ENCODE measurements at places on chromosomes 7 and 10. TPM values are rescaled to one million over a fixed set of nuclear protein-coding genes. Genes with fewer than 3 reads are reported as not detected.

DNA sequence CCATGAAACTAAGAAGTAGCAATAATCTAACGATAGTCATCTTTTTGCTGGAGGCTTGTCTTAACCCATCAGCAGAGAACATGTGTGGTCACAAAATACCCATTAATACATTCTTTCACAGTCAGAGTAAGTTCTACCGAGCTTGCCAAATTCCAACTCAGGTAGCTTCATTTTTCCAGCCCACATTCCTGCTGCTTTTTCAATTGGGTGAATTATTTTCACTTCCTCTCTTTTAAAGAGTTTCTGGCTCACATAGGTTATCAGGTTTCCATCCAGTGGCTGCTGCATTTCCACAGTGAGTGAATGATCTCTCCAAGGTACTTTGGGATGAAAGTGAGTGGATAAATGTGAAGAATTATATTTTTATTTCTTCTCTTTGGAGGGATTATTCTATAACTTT lies 233.1 kb downstream of the SEMA3E start:
- DNase-seq = no peak

DNA sequence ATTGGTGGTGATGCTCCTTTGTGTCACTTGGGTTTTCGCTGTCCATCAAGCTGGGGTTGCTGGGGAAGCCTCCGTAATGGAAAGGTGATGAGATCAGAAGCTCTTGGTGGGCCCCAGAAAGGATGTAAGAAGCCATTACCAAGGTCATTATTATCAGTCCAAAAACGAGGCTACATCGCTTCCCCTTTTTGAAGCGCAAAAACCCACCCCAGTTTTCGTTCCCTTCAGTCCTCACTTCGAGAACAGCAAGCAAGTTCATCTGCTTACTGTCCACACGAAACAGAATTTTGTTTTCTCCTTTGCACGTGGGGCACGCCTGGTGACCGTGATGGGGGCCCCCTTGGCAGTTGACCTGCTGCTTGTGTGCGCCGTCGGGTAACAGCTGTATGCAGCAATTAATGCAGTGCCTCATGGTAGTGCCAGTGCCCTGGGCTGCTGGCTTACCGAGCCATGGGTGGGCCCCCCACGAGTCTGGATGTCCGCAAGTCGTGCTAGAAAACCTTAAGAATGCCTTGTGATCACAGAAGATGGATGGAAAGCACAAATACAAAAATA lies 47.5 kb downstream of the CHST15 start:
- DNase-seq = no peak

The SEC31B gene
- 9.8 TPM for total RNA-seq

The SUN3 gene
- total RNA-seq = not detected

The C7orf57 gene
- not detected for total RNA-seq

The ELAPOR2 gene
- 22.0 TPM for total RNA-seq

GRCh38 chr7:36734731-36735130 lies 10.4 kb upstream of the AOAH start:
- DNase-seq = no peak

GRCh38 chr10:124329941-124330340 lies 88.8 kb downstream of the OAT start:
- DNase-seq = peak; percentile 30

DNA sequence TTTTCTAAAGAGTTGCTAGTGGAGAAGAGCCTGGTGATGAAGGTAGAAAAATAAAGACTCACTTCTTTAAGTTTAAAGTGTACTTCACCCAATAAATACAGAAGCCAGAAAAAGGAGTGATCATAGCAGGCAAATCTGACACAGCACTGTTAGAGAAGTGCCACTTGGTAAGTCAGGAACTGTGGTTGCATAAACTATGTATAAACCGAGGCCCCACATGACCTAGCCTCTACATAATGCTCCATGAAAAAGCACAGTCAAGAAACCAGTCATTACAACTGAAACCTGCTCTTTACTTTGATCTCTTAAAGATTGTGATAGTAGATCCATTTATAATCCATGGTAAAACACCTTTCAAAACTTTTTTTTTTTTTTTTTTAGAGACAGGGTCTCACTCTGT lies 172.1 kb upstream of the PHYHIPL start:
- no peak for DNase-seq

The ADGRA1 gene
- not detected for total RNA-seq

The ADCY1 gene
- total RNA-seq = 3.3 TPM

DNA sequence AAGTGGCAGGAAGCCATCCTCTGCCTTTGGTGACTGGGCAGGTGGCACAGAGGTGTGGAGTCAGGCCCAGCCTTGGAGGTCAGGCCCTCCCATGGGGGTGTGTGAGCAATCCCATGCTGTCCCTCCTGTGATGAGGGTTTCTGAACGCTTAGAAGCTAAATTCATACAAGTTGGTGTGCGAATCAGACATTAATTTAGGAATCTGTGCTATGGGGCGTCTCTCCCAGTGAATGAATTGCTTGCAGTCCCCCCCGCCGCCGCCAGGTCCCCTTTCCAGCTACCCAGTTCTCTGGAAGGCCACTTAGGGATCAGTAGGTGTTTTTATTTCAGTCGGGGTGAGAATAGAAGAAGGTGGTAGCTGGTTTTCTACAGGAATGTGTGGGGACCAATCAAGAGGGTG lies 37.5 kb downstream of the LRRC18 start:
- DNase-seq = no peak

DNA sequence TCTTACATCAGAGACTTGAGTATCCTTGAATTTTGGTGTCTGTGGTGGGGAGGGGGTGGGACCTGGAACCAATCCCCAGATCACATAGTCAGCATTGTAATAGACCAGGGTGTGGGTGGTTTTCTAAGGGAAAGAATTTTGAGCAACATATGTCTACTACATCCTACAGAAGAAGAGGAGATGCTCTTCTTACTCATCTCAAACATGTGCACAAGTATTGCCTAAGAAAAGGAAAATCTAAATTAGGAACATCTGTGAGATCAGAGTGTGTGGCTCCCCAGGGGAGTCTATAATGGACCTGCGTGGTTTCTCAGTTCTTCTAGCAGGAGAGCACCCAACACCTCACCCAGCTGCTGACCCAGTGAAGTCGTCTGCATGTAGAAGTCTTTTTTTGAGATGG lies 148.8 kb downstream of the CCDC3 start:
- no peak for DNase-seq

DNA sequence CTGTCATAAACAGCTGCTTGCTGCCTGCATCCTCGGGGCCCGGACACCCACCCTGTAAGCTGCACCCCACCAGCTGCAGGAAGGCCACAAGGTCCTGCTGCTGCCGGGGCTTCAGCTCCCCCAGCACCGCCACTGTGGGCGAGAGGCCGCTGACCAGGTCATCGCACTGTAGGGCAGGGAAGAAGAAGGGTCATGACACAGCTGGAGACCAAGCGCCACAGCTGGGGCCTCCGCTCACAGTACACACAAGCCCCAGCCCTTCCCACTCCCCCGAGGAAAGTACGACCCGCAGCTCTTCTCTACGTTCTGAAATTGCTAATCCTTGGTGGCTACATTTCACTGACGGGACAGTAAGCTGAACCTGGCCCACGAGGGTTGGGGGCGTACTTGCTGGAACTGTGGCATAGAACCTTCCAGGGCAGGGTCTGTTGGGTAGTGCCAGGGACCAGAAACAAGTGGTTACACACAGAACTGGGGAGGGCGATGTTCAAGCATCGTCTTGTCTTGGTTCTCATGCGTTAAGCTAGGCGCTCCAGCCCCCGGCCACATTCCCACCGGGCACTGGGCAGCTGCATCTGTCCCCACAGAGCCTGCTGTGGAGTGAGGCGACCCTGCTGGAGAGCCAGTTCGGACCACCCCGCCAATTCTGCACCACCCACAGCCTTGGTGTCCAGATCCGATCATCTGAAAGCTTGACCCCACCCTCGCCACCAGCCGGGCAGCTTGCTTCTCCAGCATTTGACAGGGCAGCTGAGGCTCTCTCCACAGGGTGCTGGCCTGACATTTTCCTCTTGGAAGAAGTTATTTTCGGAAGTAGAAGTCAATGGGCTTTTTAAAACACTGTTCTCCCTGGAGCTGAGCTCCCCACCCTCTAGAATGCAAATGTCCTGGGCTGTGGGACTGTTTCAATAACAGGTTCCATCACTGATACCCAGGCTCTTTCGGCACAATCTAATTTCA lies 50.8 kb downstream of the GSDME start:
- DNase-seq = no peak

The SPDYE5 gene
- total RNA-seq = not detected

The TCERG1L gene
- total RNA-seq = not detected

DNA sequence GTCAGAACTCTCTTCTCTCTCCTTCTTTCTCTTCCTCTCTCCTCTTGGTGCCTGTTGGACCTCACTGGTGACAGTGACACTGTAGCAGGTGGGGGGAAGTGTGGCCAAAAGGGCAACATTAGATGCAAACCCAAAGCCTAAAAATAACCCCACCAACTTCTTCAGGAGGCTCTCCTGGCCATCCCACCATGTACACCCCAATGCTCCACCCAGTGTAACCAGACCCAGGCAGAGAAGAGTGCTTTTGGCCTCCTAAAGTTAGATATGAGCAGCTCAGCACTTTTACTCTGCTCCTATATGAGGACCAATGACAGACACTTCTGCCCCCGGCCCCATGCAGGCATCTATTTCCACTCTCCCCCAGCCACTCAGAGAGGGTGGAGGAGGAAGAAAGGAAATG lies 5.5 kb downstream of the MYOZ1 start:
- DNase-seq = no peak

GRCh38 chr10:17785276-17785930 lies 23.7 kb upstream of the MRC1 start:
- no peak for DNase-seq

- no peak for DNase-seq
These were observed 70.5 kb downstream of the SEPTIN14 start for GRCh38 chr7:55792048-55792447.

DNA sequence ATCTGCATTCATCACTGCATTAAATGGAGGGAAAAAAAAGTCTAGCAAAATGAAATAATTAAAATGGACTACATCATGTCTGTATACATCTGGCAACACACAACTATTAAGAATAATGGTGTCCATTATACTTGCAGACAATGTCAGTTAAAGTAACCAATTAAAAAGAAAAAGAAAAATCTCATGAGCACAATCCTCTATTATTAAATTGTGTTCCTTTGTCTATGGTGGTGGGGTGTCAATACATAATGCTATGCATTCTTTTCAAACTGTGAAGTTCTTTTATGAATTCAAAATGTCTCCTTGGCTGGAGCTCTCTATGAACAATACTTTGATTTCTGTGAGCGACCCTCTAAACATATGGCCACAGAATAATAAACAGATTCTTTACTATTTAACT lies 63.5 kb downstream of the NRP1 start:
- no peak for DNase-seq

GRCh38 chr10:49264177-49264677 lies 34.7 kb upstream of the C10orf71 start:
- no peak for DNase-seq

The LIPF gene
- not detected for total RNA-seq

DNA sequence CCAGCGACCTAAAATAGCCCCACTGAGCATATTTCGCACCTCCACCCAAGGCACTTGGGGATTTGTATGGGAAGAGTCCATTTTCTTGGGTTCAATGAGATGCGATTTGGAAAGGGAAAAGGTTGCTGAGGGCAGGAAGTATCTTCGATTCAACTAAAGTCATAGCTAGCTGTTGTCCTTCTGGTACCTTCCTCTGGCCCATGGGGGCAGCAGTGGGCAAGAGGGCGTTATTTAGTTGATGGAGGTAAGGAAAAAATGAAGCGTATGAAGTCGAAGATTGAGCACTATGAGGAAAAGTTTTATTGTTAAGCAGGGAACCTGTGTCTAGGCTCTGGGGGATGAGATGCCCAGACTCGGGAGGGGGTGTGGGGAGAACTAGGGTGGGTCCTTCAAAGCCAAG lies 135.4 kb downstream of the EVX1 start:
- no peak for DNase-seq

- DNase-seq = no peak
These were observed 160.9 kb downstream of the SDK1 start for GRCh38 chr7:3461923-3462322.

DNA sequence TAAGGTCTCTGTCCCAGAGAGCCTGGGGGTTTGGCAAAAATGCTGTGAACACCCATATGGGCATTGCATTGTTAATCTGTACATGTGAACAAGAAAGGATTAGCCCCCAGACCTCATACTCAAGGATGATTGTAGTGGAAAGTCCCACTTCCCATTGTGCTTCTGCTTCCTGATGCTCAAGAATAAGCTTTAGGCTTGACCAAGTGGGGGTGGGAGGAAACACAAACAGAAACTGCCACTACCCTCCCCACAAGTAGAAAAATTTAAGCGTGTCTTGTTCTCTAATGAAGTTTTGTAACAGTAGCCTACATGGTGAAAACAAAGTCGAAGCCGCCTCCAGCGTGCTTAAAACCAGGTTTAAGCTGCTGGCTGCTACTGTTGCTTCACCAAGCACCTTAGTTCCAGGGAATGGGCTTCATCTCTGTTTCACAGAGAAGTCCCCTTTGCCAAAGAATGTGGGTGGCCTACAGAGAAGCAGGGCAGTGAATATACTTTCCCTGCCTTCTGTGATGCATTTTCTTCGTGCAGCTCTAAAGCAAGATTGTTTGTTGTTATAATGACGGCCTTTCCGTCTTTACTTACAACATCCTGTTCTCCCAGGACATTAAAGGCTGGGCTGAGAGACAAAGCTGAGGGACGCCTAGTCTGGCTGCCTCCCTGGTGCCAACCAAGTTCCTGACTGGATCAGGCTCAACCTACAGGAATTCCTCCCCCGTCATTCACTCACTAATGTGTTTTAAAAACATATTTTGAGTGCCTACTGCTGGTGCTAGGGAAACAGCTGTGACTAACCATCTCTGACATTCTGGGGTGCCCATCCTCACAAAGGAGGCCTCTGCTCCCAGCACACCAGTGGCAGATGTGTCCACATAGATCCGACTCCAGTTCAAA lies 32.1 kb upstream of the CCSER2 start:
- DNase-seq = no peak

GRCh38 chr10:67668448-67668847 lies 27.5 kb downstream of the CTNNA3 start:
- DNase-seq = no peak

DNA sequence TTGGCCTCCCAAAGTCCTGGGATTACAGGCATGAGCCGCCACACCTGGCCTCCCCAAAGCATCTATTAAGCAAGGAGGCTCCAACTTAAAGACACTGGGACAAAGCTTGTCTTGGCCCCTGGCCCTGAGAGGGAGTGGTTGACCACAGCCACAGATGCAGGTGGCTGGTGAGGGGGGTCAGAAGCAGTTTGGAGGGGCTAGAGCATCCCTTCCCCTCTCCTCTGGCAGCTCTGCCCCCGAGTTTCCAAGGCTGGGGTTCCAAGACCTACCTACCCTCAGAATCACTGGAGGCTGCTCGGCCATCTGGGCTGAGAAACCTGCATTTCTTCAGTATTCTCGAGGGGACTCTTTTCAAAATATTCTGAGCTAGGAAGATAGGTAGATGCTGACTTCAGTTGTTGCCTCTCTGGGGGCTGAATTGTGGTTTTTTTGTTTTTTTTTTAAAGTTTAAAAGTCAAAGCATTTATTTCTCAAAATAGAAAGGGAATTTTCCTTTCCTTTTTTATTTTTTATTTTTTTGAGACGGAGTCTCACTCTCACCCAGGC lies 32.6 kb downstream of the DDIT4 start:
- DNase-seq = no peak

- no peak for DNase-seq
These were observed 129.2 kb upstream of the HDAC9 start for GRCh38 chr7:18366394-18366793.

Data from mesenteric fat pad (tissue), 1 donor.